AG09319 (cell line): ENCODE measurements at places on chromosomes 6 and 20.

DNA sequence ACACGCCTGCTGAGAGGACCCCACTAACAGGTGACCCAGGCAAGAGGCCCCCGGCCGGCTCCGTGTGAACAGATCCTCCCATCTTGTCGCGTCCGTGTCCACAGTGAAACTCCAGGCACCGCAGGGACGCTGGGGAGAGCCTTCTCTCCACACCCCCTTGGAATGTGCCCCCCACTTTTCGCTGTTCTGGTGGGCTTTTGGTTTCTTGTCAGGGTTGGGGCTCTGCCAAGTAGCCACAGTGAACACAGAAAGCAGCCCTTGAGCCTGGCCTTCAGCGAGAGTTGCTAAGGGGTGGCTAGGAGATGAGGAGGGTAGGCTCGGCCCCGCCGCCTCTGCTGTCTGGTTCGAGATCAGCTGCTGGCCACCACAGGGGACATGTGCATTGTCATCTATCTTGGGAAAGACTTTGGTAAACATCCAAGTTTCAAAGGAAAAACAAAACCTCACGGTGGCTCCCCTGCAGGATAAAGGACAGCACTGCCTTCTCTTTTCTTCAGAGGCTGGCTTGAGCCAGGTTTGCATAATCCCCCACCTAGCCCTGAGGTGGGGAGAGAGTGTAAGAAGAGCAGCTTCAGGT lies 22.7 kb downstream of the SYNDIG1 start:
- DNase-seq, result no peak

- DNase-seq, result no peak
Observed at GRCh38 chr6:169953686-169954085, 202.3 kb downstream of the ERMARD start.

DNA sequence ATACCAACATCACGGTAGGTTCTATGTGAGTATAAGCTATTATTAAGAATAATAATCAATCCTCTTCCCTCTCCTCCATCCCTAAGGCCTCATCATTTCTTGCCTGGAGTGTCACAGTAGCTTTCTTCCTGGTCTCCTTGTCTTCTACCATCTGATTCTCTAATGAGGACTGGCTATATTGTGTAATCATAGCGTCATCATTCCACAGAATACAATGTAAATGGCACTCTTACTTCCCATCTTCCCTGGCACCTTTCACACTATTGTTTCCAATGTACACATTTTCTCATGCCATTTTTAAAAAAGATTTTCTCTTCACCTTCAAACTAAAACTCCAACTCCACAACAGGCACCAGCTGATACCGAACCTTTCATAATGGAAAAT lies 2.2 kb upstream of the BTN3A2 start:
- no peak for DNase-seq

GRCh38 chr20:55974491-55975202 lies 30.7 kb downstream of the CBLN4 start:
- no peak for DNase-seq

- peak; percentile 10 for DNase-seq
Observed at GRCh38 chr6:4460586-4461475, 315.4 kb upstream of the CDYL start.

DNA sequence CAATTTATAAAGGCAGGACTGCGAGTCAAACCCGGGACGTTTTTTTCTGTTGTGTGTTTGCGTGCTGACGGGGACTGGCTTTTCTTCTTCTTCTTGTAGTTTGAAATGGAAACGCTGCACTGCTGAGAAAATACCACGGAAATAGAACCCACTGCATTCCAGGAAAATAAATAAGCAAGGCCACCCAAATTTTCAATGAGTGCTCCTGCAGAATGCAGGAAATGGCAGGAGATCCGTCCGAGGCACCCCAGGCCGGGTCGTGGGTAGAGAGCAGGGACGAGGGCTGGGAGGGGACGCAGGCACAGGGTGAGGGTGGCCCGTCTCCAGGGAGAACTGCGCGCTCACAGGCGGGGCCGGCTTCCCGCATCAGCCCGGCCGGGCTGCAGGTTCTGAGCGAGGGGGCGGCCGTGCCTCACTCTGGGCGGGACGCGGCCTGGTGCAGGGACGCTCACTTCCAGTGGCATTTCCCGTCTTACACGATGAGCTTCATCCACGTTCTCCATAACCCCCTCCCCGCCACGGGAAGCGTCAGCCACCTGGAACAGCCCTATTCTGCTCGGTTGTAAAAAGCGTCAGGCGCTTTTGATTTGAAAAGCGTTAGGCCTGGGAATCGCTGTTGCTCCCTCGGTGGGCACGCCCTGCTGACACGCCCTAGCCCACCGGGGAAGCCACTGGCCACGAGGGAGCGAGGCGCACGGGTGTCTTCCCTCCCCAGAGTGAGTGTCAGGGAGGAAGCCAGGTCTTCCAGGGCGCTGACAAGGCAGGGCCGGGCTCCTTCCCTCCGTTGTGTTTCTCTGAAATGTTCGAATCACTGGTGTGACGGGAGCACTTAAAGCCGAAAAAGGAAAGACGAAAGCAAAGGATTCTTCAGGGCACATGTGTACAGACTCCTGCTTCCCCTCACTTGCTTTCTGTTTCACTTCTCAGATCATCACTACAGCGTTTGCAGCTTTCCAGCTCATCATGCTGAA lies 17.9 kb upstream of the EXOC2 start:
- DNase-seq, result peak; percentile 24

GRCh38 chr6:56949265-56949664 lies 5.6 kb upstream of the BEND6 start:
- no peak for DNase-seq

GRCh38 chr6:17831135-17831534 lies 124.4 kb upstream of the NUP153 start:
- DNase-seq, result peak; percentile 67

- no peak for DNase-seq
Observed at GRCh38 chr20:33680686-33681085, 5.5 kb downstream of the E2F1 start.

DNA sequence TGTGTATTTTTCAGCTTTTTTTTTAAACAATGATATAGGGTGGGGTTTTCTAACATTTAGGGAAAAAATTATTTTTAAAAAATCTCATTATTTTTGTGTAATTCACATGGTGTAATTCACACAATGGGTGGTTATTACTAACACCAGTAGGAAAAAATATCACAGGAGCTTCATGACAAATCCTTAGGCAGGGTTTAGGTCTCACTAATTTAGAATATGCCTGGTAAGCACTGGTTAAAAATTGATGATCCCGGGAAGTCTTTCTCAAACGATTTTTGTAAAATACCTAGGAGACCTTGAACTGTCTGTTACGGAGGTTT lies 29.5 kb upstream of the ZNF217 start:
- DNase-seq, result no peak
